Astrocyte (in vitro differentiated cells and primary cell): ENCODE measurements at places on chromosomes 4 and X.

GRCh38 chrX:153853180-153853901, 23.0 kb upstream of the PDZD4 start:
- DNase-seq = no peak

- no peak for DNase-seq
Observed at GRCh38 chrX:109878236-109878635, 124.7 kb upstream of the TMEM164 start.

DNA sequence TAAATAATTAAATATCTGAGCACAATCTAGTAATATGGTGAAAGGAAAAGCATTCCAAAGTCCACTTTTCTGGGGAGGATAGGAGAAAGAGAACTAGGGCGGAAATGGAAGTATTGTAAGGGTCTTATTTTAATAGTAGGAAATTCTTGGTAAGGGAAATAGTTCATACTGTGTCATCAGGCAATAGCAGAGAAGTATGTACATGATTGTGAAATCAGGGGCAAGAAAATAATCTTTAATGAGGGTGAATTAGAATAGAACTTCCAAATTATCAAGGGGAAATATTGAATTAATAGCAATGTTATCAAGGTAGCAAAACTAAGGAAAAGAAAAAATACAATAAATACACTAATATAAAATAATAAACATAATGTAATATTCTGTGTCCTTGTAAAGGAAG, 14.8 kb downstream of the GIMD1 start:
- DNase-seq = no peak

DNA sequence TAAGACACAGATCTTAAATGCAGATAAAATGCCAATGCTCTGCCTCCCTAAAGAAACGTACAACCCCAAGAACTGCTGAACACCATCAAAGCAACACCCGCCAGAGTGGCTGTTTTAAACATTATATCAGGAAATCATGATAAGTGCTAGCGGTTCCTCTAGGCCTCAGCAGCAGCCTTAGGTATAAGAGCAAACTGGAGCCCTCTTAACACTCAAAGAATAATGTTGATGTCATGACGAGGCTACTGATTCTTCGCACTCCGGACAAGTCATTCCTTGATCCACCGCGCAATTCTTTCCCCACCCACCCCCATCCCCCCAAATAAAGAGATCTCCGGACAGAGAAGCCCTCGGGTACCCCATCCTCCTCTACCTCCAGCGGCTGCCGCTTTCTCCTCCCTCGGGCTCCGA, 507 bp downstream of the LIN54 start:
- DNase-seq = peak; percentile 53

DNA sequence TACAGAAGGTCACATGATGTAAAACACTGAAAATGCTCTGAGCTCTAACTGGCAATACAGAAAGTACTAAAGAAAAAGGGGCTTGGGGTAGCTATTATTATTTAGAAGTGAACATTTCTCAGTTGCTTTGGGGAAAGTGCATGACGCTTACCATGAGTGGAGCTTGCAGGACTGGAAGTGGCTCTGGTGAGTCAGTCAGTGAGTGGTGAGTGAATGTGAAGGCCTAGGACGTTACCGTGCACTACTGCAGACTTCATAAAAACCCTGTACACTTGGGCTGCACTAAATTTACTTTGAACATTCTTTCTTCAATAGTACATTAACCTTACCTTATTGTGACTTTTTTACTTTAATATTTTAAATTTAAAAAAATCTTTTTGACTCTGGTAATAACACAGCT, 89.3 kb upstream of the ENPP6 start:
- DNase-seq = peak; percentile 27
